ENCODE measurements at places on chromosomes 1 and 21.

- no peak for DNase-seq
These were observed at the start of gene ARHGEF19 for GRCh38 chr1:16212251-16212961. Gene ARHGEF19, minus strand, starts transcription at chr1:16212652. Its CDS starts 3,598 bp downstream, at chr1:16209054.

GRCh38 chr1:234989019-234989418, 139.6 kb downstream of the TOMM20 start:
- DNase-seq, result no peak

DNA sequence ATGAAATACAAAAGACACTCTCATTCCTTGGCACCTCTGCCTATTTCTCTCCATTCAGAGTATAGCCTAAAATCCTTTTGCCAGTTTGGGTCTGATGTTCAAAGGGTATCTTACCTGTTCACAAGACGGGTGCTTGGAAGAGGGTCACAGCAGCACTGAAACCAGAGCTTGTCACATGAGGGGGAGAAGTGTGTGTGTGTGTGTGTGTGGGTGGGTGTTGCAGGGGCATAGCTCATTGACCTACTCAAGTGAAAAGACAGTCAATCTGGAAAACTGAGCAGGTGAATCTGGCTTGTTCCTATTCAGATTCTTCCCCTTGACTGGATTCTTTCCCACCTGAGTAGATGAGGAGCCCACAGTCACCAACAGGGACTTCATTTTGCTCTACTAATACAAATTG, 63.9 kb downstream of the KCTD3 start:
- DNase-seq, result no peak

GRCh38 chr1:92705446-92705845, 79.5 kb downstream of the EVI5 start:
- DNase-seq, result no peak

DNA sequence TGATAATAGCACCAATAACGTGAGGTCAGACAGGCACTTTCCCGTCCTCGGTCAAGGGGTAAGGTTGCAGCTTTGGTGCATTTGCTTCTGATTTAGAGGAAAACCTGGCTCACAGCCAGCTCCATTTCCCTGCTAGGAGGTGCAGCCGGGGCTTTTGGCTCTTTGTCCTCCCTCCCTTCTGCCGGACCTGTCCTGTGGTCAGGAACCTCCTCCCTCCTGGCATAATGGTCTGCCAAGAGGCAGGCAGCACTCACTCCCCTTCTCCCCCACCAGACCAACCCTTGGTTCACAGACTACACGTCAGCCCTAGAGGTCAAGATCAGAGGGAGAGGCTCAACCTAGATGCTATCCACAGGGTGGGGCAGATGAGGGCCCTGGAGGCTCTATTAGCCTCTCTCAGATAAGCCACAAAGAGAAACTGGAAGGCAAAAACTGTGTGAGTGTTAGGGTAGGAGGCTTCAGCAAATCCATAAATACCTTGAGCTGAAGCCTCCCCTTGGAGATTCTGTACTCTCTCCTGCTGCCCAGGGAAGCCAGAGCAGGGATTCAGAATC, 64.8 kb downstream of the PLXNA2 start:
- no peak for DNase-seq

- no peak for DNase-seq
These were observed 19.1 kb upstream of the EDN2 start for GRCh38 chr1:41503538-41504113.

DNA sequence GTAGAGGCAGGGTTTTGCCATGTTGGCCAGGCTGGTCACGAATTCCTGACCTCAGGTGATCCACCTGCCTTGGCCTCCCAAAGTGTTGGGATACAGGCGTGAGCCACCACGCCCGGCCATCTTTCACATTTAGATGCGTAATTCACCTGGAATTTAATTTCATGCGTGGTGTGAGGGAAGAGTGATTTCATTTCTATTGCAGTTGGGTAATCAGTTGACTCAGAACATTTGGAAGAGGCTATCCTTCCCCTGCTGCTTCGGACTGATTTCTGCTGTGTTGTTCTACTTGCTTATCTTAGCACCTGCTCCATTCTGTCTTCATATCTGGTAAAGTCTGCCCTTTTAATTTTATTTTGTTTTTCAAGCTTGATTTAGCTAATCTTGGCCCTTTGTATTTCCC, 19.1 kb downstream of the DIP2A start:
- DNase-seq, result no peak

- DNase-seq, result no peak
These were observed 267.3 kb upstream of the DUSP10 start for GRCh38 chr1:222009105-222009730.

GRCh38 chr1:152961226-152961891, 9.1 kb upstream of the SPRR4 start:
- DNase-seq, result no peak

GRCh38 chr1:9384751-9385245, 92.1 kb downstream of the SPSB1 start:
- no peak for DNase-seq

DNA sequence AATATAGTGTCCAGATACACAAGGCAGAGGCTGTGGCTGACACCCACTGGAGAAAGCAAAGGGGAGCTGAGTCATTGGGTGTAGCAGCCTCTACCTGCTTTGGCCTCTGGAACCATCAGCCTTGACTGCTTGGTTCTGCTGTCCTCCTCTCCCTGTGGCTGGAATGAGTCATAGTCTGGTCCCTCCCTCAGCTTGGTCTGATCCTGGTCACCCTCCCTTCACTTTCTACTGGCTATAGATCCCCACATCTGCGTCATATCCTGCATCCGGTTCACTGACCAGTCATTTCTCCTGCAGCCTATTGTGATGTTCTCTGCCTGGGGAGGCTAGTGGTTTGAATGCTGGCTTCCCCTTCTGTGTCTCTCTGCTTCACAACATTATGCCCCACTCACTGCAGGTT, 372.8 kb upstream of the DAB1 start:
- no peak for DNase-seq

DNA sequence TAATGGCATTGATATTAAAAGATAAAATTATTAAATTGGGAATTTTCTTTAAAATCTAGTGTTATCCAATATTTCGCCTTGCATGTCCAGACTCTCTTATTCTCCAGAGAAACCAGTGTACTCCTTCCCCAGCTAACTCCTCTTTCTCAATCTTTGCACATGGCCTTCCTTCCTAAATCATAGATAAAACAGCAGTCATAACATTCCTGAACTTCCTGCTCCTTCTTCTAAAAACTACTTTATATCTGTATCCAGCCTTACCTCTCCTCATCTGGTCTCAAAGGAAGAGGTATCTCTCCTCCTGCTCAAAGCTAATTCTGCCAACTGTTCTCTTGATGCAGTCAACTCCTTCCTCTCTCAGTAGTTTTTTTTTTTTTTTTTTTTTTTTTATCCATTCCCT, 39.5 kb upstream of the NEK7 start:
- DNase-seq, result no peak

GRCh38 chr1:158328426-158328825, 2.9 kb downstream of the CD1B start:
- DNase-seq, result no peak

GRCh38 chr1:174191349-174191862, 32.1 kb downstream of the RABGAP1L start:
- no peak for DNase-seq

DNA sequence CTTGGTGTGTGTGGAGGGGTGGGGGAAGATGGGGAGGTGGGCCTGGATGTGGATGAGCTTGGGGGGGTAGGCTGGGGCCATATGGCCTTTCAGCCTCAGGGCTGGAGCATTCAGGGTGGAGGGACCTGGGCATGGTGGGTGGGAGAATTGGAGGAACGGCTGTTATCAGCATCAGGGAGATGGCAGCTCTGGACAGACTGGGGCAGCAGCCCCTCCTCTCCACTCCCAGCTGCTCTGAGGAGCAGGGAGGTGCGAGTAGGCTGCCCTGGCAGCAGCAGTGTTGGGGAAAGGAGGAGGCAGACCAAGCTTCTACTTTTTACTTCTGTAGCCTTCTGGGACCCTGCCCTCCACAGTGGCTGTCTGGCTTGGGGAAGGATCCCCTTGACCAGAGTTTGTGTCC, 10.2 kb downstream of the PPFIA4 start:
- DNase-seq, result no peak

- no peak for DNase-seq
These were observed 122.1 kb downstream of the EDEM3 start for GRCh38 chr1:184632415-184633175.
